ENCODE measurements at places on chromosomes 1 and 21.

GRCh38 chr1:47361380-47361779 lies 27.8 kb downstream of the CMPK1 start:
- no peak for DNase-seq

DNA sequence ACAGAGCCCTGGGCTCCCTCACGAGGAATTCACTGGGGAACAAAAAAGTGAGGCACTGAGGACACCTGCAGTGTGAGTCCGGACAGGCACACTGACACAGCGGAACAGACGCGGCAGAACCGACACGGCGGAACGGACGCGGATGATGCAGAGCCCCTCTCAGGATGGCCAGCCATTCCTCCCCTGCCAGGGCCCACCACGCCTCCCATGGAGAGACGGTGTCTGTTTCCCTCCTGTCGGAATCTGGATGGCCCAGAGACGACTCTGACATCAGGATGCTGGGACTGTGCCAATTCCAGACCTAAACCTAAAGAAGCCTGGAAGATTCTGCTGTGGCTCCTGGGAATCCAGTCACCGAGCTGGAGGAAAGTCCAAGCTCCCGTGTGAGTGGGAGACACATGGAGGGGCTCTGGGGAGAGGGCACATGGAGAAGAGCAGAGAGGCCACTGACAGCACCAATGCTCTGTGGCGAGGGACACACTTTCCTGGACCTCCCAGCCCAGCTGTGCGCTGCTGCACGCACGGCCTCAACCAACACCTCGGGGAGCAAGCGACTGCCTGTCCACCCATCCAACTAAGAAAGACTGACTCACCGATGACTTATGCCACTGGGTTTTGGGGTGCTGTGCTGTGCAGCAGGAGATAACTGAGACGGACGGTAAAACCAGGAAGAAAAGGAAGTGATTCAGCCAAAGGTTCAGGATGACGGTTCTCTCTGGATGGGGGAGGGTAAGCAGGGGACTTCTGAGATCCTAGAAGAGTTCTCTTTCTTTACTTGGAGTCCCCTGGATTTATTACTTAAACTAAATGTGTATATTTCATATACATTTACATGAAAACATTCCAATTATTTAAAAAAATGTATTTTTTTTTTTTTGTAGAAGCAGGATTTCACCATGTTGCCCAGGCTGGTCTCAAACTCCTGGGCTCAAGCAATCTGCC lies 23.3 kb downstream of the ZBTB17 start:
- peak; percentile 53 for DNase-seq

GRCh38 chr1:61709908-61710289 lies 15.0 kb downstream of the TM2D1 start:
- DNase-seq, result no peak

GRCh38 chr1:244074559-244075171 lies 23.6 kb downstream of the ZBTB18 start:
- no peak for DNase-seq

DNA sequence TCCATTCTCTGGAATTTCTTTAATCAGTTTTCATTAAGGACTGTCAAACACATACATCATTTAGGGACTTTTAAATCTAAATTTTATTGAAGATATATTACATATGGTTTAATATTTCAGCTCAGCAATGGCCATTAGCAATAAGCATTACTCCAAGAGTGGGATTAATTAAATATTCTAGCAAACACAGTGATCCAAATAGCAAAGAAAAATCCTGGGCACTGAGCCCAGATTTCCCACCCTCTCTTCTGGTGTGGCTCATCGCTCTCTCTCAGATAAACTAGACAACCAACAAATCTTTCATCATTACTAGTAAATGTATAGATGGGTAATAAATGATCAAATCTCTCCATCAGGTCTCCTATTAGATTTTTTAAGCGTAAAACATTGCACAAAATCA lies 53.5 kb upstream of the FOXD3 start:
- no peak for DNase-seq

GRCh38 chr1:217270101-217270500 lies 360.8 kb downstream of the GPATCH2 start:
- no peak for DNase-seq

DNA sequence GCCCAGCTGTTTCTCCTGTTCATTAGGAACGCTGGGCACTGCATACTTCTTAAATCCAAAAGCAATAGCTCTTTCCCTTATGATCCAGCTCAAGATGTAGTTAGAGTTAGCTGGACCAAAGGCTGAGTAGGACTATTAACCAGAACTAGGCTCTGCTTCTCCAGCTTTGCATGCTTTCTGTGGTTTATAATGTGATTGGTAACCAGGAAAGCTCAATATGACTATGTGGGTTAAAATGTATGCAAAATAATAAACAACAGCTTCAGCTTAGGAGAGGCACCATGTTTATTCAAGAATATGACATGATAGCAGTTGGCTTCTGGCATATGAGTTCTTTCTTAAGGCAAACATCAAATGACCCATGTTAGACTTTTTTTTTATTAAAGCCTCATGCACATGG lies 73.8 kb downstream of the LYPLAL1 start:
- no peak for DNase-seq

- DNase-seq, result no peak
Observed at GRCh38 chr1:16127676-16128337, 28.1 kb downstream of the EPHA2 start.

GRCh38 chr21:46663754-46664153 lies 28.3 kb downstream of the PRMT2 start:
- no peak for DNase-seq

DNA sequence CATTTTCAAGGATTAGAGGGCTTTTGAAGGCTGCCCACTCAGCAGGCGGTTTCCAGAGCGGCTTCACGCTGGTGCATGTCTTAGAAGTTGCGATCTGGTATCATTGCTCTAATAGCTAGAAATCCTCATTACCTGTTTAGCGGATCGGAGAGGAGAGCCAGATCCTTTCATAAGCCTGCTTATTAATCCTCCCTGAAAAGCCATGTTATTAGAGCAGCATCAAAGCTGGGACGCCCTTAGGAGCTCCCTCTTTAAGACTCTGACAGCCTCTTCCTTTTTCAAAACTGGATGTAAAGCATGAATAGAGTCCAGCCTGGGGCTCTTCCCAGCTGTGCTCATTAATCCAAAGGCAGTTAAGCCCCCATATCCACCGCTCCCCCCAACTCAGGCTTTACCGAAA lies 13.9 kb upstream of the CTSE start:
- no peak for DNase-seq

- no peak for DNase-seq
Observed at GRCh38 chr1:241422470-241422869, 65.5 kb upstream of the RGS7 start.

DNA sequence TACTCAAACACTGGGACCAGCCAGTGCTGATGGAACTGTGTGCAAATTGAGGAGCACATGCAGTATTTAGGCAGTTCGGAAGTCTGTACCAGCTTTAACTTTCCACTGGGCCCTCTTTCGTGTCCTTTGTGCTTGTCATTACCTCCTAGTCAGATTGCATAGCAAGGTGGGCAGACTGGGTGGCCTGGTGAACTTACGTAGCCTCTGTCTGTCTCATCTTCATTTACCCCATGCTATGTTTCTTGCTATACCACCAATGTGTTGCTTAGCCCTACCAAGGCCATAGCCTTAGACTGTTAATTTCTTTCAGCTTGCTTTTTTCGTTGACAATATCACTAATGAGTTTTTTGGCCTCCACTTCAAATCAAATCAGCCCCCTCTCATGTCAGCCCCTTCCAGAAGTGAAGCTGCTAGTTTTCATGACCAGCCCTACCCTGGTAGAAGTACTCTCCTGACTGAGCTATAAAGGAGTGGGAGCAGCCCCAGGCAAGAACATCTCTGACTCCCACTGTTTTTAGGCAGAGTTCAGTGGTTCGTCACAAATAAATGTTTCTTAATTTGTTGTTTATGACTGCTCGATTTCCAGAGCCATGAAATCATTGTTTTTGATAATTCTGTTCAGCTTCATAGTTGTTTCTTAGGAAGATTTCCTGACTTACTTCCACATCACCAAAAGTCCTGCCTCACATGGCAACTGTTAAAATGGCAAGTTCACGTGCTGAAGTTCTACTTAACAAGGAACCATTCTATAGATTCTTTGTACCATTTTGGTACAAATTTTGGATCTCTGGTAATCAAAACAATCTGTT lies 19.3 kb downstream of the PRKACB start:
- no peak for DNase-seq

DNA sequence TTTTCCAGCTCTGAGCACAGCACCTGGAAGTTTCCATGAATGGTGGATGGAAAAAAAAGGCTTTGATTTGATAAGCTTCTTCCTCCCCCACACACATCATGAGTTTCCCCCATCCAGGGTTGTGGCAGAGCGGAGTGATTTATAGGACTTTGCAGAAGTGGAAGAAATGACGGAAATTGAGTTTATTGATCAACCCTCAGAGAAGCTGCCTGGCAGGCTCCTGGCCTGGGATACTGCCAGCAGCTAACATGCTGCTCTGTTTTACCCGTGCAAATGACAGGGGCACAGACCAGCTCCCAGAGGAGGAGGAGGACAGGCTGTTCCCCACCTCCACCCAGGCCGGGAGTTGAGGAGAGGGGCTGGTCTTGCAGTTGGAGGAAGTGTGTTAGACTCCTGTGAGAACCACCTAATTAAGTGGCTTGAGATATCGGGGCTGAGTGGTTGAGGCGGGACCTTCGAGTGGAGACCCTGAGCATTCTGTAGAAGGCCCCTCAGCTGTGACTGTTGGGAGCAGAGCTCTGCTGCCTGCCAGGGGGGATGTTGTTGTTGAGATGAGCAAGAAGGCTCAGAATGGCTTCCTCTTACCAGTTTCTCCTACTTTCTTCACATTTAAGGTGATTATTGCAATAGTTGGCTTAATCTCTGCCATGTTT lies 21.8 kb downstream of the ADORA1 start:
- DNase-seq, result no peak

DNA sequence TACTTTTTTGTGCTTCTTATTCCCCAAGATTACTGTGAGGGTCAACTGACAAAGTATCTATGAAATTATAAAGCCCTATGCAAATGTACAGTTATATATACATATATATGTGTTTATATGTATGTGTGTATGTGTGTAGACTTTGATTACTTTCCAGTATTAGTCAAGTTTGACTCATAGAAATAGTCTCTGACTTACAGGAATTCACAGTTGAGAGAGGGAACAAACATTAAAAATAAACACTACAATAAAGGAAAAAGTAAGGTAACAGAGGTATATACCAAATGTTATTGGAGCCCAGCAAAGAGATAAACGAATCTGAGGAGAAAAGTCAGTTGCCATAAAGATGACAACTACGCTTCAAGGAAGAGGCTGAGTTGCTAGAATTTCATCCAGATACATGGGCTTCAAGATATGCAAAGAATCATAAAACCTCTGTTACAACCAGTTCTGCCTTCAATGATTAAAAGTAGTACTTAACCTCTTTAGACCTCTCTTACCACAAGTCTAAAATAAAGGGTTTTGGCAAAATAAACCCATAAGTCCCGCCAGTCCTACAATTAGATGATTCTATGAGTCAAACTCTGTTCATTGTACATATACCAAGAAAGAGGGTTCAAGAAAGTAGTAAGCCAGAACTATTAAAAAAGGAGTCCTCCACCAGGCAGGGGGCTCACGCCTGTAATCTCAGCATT lies 7.2 kb downstream of the IFT25 start:
- DNase-seq, result no peak

GRCh38 chr1:58657082-58657481 lies 42.8 kb downstream of the MYSM1 start:
- no peak for DNase-seq

DNA sequence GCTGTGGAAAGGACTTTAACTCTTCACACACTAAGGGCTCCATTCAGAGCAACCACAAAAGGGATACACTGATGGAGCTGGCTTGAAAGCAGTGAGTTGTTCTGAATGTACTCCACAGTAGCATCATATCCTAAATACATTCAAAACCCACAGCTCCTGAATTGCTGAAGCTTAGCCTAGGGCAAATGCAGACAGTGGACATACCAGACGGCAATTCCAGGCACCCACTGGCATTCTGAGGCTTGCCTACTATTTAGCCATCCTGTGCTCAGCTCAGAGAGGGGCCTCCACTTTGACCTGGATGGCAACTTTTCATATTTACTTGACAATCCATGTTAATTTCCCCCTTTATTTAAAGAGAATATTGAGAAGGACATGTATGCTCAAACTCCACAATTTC lies 303.5 kb downstream of the NTNG1 start:
- no peak for DNase-seq

Measured in HL-60 (cell line).